ENCODE measurements at places on chromosomes 3 and 15. TPM values are rescaled to one million over a fixed set of nuclear protein-coding genes. Genes with fewer than 3 reads are reported as not detected.

OXTR gene
- total RNA-seq = 0.05 TPM

CD80 gene
- total RNA-seq = 0.23 TPM

ARPP21 gene
- total RNA-seq = 0.63 TPM

CHST13 gene
- 43.8 TPM for total RNA-seq

BHLHE40 gene
- 26.4 TPM for total RNA-seq

SETD5 gene
- total RNA-seq = 58.4 TPM

ST3GAL6 gene
- 41.8 TPM for total RNA-seq

ABCC5 gene
- 7.2 TPM for total RNA-seq

UBAP1L gene
- total RNA-seq = 5.5 TPM

TASOR gene
- total RNA-seq = 16.3 TPM

NR2E3 gene
- total RNA-seq = 0.33 TPM

RTP4 gene
- total RNA-seq = 1.9 TPM

THPO gene
- 8.5 TPM for total RNA-seq

GXYLT2 gene
- total RNA-seq = 0.20 TPM

SAMD7 gene
- not detected for total RNA-seq

LTF gene
- total RNA-seq = 1.7 TPM

SLC28A2 gene
- 0.15 TPM for total RNA-seq

CLDN11 gene
- total RNA-seq = 1.5 TPM

TRIM42 gene
- not detected for total RNA-seq

PLA2G4E gene
- not detected for total RNA-seq

MOBP gene
- not detected for total RNA-seq

CPLX3 gene
- total RNA-seq = not detected

CPN2 gene
- total RNA-seq = 159 TPM

DPPA2 gene
- total RNA-seq = not detected

CACNA1D gene
- 8.0 TPM for total RNA-seq

GOLGA8J gene
- total RNA-seq = 0.10 TPM

MFSD1 gene
- total RNA-seq = 28.5 TPM

CAMP gene
- 0.40 TPM for total RNA-seq

MYZAP gene
- 0.58 TPM for total RNA-seq

IL5RA gene
- total RNA-seq = not detected

KLF15 gene
- 105 TPM for total RNA-seq

Measured in left lobe of liver (tissue), 2 donors.